CD4-positive, alpha-beta T cell treated with Interferon alpha-2 for 1 hour (primary cell): ENCODE measurements at places on chromosomes 7 and 10.

DNA sequence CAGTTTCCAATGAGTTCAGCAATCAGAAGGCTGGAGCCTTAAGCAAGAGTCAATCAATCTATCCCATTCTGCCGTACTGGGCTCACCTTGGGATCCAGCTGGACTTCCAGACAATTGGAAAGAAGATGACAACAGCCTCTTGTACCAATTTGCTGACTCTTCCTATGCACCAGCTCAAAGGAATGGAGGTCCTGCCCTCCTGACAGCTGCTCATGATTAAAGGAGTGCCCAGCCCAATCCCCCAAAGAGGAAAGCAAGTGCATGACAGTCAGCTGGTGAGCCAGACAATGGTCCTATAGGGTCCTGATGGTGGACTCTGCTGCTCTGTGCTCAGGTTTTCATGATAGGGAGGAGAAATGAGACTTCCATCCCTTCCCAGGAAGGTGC, 25.1 kb downstream of the VSTM4 start:
- no peak for DNase-seq

DNA sequence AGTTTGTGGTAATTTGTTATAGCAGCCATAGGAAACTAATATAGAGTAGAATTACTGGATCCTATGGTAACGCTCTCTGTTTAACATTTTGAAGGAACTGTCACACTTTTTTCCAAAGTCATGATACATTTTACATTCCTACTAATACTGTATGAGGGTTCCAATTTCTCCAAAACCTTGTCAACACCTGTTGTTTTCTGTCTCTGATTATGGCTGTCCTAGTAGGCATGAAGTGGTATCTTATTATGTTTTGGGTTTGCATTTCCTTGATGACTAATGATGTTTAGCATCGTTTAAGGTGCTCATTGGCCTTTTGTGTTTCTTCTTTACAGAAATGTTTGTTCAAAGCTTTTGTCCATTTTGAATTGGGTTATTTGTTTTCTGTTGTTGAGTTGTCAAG, 69.6 kb downstream of the VPS50 start:
- DNase-seq, result no peak

DNA sequence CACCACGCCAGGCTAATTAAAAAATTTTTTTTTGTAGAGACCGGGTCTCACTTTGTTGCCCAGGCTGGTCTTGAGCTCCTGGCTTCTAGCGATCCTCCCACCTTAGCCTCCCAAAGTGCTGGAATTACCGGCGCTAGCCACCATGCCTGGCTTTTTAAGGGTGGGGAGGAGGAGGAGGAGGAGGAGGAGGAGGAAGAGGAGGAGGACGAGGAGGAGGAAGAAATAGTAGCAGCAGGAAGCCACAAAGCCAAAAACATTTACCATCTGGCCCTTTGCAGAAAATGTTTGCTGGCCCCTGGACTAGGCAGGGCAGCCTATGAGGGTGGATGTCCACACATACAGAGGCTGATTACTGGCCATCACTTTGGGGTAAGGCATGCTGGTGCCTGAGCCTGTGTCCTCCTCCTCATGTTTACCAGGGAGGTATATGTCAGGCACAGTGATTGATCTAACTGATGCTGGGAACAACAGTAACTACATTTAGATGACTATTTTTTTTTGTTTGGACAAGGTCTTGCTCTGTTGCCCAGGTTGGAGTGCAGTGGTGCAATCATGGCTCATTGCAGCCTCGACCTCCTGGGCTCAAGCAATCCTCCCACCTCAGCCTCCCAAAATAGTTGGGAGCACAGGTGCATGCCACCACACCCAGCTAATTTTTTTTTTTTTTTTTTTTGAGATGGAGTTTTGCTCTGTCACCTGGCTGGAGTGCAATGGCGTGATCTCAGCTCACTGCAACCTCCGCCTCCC, 122.1 kb downstream of the HIP1 start:
- no peak for DNase-seq

DNA sequence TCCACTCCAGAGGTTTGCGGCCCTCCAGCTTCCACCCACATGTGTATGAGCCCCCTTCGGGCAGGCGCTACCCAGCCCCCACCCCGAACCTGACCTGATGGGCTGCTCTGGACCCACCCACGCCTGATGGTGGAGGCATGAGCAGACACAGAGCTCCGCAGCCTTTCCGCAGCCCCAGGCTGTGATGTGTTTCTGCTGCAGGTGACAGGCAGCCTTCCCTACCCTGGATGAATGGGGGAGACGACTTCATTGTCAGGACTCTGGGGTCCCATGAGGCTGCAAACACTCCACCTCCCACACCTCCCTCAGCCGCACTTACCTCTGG, 61.2 kb downstream of the OAT start:
- no peak for DNase-seq

- DNase-seq, result no peak
Measured at GRCh38 chr7:142519079-142520078, 229.9 kb upstream of the PRSS1 start.

- peak; percentile 68 for DNase-seq
Measured at GRCh38 chr10:133388973-133389818, 4.8 kb upstream of the MTG1 start.

GRCh38 chr10:108060246-108060645, 895.7 kb upstream of the SORCS1 start:
- no peak for DNase-seq

GRCh38 chr10:48981310-48981907, 41.8 kb upstream of the LRRC18 start:
- DNase-seq, result no peak

GRCh38 chr7:133702078-133702477, 425.1 kb upstream of the LRGUK start:
- no peak for DNase-seq

- DNase-seq, result no peak
Measured at GRCh38 chr7:107315716-107316220, 147.0 kb downstream of the HBP1 start.

DNA sequence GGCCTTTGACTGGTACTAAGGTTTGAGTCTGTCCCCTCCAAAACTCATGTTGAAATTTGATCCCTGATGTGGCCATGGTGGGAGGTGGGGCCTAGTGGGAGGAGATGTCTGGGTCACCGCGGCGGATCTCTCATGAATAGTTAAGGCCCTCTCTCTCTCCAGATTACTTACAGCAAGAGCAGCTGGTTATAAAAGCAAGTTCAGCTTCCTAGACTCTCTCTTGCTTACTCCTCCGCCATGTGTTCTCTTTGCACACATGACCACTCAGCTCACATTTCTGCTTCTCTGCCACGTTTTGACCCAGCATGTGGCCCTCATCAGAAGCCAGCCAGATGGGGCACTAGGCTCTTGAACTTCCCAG, 29.9 kb upstream of the ZMIZ1 start:
- no peak for DNase-seq

GRCh38 chr10:9291081-9291480, 1236.6 kb downstream of the GATA3 start:
- DNase-seq, result no peak

DNA sequence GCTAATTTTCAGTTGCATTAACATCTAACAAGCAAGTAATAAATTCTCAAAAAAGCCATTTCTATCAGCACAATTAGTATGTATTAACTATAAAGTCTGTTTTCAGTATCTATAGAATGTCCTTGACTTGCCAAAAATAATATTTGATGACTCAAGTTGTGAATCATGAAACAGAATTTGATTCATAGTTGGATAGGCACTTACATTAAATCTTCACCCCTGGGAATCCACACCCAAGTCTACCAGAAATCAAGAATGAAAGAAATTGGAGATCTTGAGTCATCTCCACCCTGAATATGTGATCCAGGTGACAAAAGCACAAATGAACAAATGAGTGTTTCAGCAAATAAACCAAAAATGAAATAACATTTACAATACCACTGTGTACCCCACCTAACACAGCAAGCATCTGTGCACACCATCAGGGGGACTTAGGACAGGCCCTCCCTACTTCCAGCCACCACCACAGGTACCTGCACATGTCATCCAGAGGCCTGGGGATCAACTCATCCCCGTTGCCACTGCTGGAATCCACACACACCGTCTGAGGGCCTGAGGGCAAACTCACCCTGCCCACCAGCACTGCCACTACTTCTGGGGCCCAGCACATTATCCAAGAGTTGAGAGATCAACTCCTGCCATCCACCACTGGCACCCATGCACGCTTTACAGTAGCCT, 160.1 kb downstream of the MTERF1 start:
- DNase-seq, result no peak

GRCh38 chr7:92092210-92092609, 42.1 kb downstream of the CYP51A1 start:
- DNase-seq, result no peak

DNA sequence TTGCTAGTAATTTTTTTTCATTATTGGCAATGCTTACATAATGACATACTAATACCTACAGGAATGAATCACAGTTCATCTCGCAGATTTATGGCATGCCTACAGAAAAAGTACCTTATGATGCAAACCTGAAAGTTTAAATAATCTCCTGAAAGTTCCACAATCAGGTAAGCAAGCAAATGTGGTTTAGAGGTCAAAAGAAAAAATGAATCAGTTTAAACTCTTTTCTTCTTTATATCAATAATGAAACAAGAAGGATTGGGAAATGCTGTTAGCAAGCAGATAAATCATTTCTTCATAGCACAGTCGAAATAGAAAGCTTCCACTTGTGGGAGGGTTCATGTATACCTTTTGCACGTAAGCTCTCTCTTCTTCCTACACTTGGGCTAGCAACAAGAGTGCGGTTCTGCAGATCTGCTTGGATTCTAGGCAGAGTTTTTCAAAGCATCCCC, 53.7 kb upstream of the MTPN start:
- DNase-seq, result no peak

GRCh38 chr10:59706851-59707797, 2.5 kb downstream of the SLC16A9 start:
- no peak for DNase-seq

- peak; percentile 46 for DNase-seq
Measured at GRCh38 chr10:132616170-132616995, 78.8 kb downstream of the INPP5A start.
